Activated CD4-positive, alpha-beta T cell treated with anti-CD3 and anti-CD28 coated beads, Interleukin-2, amount 50 U/mL, for 16 hours (primary cell): ENCODE measurements at places on chromosomes 3 and 15.

DNA sequence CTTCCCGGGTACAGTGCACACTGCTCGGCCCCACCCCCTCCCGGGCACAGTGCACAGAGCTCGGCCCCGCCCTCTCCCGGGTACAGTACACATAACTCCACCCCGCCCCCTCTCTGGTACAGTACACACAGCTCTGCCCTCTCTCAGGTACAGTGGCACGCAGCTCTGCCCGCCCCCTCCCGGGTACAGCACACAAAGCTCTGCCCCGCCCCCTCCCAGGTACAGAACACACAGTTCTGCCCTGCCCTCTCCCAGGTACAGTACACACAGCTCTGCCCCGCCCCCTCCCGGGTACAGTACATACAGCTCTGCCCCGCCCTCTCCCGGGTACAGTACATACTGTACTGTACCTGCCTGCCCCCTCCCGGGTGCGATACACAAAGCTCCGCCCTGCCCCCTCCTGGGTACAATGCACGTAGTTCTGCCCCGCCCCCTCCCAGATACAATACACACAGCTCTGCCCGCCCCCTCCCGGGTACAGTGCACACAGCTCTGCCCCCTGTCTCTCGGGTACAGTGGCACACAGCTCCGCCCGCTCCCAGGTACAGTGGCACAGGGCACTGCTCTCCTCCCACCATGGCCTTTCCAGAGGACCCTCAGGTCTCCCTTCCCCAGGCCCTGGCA, 16.4 kb upstream of the PRR20G start:
- DNase-seq, result no peak

DNA sequence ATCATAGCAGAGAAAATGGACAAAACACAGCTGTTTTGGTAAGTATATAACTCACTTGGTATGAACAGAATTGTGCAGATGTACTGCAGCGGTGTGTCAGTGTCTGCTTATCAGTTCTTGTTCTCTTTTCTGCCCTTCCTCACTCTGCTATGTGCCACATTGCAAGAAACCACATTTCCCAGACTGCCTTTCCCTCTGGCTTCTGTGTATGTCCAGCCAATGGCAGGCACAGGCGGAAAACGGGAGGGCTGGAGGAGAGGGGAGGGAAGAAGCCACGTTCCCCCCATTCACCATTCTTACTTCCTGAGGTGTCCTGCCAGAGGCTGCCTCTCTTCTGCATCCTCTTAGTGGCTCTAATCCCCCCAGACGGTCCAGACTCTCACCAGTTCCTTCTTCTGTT, 15.4 kb downstream of the HHLA2 start:
- DNase-seq, result no peak

GRCh38 chr3:65398953-65399352, 639.8 kb downstream of the MAGI1 start:
- no peak for DNase-seq

GRCh38 chr15:47429376-47429775, 287.9 kb upstream of the SEMA6D start:
- DNase-seq, result no peak

- no peak for DNase-seq
Measured at GRCh38 chr3:132285620-132285945, 31.6 kb upstream of the ACP3 start.
